Left renal cortex interstitium (tissue), 4 donors: ENCODE measurements at places on chromosomes 16 and 17. TPM values are rescaled to one million over a fixed set of nuclear protein-coding genes. Genes with fewer than 3 reads are reported as not detected.

DNA sequence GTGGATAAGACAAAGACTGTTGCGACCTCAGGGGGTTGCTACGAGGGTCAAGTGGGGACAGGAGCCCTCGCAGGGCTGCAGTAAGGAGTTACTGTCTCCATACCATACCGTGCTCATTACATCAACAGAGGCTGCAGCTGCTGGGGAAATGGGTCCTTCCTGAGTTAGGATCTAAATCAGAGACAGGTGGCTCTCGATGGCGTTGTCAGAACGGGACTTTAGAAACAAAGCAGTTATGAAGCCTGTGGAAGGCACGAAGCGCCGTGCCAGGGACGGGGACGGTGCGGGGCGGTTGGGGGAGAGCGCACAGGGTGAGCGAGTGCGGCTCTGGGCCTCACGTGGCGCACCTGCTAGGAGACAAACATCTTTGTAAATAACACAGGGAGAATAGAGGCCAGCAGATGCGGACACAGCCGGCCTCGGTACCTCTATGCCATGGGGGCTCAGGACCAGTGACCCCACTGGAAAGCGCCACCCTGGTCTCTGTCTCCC lies 34.4 kb downstream of the ZCCHC14 start:
- no peak for DNase-seq

Gene CDT1
- polyA plus RNA-seq = 21.5 TPM

Gene CDRT15
- 1.3 TPM for polyA plus RNA-seq

- peak; percentile 90 for DNase-seq
These were observed at the start of the genes ZNF646 and ZNF668 for GRCh38 chr16:31073970-31074813. Gene ZNF646, plus strand, starts transcription at chr16:31074422. Its CDS starts 1,903 bp downstream, at chr16:31076325. Gene ZNF668, minus strand, starts transcription at chr16:31074240. Its CDS starts 9,781 bp downstream, at chr16:31064459.

Gene EXOC3L1
- 7.8 TPM for polyA plus RNA-seq

GRCh38 chr17:5552841-5553240 lies 31.5 kb downstream of the NLRP1 start:
- no peak for DNase-seq

DNA sequence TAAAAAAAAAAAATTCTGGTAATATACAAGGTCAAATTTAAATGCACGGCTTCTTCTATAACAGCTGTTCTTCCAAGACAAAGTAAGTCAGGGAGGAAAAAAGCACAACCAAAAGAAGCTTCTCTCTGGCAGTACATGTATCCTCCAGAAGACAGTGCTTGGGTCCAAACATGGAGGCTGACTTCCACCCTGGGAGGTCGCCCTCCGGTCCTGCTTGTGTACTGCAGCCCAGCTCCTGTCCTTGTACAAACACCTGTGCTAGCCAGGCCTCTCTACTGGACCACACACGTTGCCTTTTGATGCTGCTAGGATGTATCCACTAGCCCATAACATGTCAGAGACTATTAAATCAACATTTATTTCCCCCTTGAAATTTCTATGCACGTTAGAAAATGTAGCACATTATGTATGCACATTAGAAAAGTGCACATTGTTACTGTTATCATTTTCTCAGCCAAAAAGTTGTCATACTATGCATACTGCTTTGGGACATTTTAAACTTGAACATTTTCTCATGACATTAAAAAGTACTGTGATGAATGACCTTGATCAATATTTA lies 21.9 kb downstream of the TEKT3 start:
- no peak for DNase-seq

GRCh38 chr17:44376124-44376523 lies 12.5 kb upstream of the FAM171A2 start:
- no peak for DNase-seq

- DNase-seq = no peak
These were observed 4.0 kb upstream of the RPL38 start for GRCh38 chr17:74199306-74200092.

Gene SLFN5
- polyA plus RNA-seq = 15.1 TPM

GRCh38 chr16:73616166-73616753 lies 568.3 kb upstream of the ZFHX3 start:
- no peak for DNase-seq

DNA sequence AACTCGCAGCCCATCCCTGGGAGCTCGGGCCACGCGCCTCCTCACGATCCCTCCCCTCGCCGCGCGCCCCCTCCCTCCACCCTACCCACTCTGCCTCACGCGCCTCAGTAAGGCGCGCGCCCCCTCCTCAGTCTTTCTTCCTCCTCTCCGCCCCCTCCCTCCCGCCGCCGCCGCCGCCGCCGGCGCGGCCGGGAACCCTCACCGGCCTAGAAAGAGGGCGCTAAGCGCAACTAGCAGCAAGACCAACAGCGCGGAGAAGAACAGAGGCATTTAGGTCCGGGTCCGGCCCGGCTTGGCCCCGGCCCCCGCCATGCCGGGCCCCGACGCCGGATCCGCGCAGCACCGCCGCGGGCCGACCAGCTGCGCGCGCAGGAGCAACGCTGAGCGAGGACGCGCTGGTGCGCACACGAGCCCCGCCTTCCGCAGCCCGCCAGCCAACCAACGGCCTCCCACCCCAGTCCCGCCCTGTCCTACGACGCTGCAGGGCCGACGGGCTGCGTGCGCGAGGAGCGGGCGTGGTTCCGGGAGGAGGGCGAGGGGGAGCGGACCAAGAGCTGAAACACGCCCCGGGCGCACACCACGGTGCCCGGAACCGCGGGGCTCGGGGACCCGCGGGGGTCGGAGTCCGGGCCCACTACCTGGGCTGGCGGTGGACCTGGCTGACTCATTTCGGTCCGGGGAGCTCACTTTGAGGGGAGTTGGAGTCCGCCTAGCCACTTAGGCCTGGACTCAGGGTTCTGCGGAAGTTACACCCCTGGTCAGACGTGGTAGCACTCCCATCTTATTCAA lies at the start of gene BLTP2:
BLTP2 (minus strand) TSS at position 372 of the 789 bp plus-strand sequence; CDS start at position 270, 102 bp downstream.
- peak; percentile 92 for DNase-seq

GRCh38 chr16:75251280-75252048 lies at the start of gene BCAR1:
Gene BCAR1, minus strand, starts transcription at chr16:75251624. Its CDS starts 142 bp downstream, at chr16:75251482.
- DNase-seq = no peak

GRCh38 chr17:56737421-56738161 lies 96.1 kb downstream of the C17orf67 start:
- no peak for DNase-seq

Gene IRX5
- polyA plus RNA-seq = 10.0 TPM

DNA sequence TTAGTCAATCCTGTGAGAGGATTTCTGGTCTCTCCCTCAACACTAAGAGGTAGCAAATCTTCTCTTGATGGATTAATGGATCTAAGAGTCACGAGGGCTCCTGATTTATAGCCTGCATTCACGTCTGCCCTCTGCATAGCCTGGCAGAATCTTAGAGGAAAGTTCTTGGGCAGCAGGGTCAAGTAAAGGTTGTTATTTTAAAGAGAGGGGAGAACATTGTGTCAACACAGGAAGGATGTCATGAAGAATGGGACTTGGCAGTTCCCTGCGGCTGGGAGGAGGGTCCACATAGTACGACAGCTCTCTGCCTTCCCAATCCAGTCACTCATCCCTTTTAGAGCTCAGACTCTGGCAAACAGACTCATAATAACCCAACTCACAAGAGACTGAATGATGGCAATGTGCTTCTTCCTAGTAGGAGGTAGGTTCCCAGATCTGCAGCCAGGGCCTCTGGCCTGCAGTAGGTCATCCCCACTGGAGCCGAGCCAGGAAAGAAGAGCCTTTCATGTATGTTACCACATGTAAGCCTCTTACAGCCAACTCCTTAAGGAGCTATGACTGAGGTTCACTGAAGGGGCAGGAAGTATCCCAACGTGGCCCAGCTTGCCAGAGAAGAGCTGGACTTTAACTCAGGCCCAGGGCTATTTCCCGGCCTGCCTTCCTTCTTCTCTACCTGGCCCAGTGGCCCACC lies 25.4 kb upstream of the RPTOR start:
- DNase-seq = no peak

DNA sequence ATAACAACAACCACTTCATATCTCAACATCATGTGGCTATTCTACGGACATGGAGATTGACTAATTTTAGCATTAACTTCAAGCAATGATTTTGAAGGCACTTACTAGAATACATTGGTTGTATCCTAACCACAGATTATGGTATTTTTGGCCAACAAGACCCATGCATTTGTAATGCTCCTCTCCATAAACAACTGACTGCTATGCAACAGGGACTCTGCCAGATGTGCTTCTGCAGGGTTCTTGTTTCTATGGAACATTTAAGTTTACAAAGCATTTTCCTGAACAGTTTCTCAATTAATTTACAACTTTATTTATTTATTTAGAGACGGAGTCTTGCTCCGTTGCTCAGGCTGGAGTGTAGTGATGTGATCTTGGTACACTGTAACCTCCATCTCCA lies 178.0 kb downstream of the PARN start:
- DNase-seq = no peak

DNA sequence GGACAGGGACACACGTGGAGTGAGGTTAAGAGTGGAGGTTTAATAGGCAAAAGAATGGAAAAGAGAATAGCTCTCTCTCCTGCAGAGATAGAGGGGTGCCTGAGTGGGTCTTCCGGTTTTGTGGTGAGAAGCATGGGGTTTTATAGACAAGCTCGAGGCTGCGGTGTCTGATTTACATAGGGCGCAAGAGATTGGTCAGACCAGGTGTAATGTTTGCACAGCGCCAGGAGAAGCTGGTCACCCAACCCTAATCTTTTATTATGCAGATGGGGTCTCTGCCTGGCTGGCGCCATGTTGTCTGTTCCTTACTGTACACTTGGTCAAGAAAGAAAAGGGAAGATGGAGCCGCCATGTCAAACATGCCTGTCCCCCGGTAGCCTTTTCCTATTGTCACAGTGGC lies 44.5 kb upstream of the MLYCD start:
- DNase-seq = no peak

DNA sequence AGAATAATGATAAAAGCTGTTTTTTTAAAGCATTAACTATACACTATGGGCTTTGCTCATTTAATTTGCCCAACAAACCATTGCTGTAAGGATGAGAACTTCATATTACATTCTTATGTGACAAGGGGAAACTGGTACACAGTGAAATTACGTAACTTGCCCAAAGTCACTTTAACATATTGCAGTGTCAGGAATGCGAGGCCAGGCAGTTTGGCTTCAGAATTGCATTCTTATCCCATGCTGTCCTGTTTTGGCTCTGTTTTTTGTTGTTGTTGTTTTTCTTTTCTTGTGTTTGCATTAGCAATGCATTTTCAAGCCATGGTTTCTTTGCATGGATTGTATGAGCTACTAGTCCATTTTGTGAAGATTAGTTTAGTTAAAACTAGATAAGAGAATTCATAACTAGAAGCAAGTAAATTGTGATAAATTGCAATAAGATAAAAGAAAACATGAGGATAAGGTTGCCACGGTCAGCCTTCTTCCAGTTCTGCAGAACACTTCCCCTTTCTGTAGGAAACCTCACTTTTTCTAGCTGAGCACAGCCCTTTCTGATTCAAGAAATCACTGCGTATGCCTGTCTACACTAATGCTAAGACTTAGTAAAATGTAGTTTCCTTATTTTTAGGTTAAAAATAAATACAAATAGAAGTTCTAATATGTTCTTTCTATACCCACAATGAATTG lies 221.3 kb upstream of the KCNJ16 start:
- no peak for DNase-seq

GRCh38 chr16:84065536-84066132 lies 23.0 kb upstream of the SLC38A8 start:
- no peak for DNase-seq

Gene TM4SF5
- 2.0 TPM for polyA plus RNA-seq

DNA sequence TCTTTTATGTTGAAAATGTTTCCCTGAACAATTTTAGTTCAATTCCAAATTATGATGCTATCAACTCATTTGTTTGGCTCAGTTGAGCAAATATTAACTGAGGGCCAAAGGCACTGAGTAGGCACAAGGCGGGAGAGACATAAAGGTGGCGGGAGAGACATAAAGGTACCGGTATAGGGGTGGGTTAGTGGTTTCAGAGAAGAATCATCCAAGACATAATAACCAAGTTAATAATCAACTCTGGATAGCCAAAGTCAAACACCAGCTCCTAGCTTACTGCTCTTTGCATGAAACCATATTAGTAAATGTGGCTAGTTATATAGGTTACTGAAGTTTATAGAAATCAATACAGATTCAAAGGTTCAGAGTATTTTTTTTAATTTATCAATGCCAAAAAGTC lies 91.7 kb downstream of the RPGRIP1L start:
- DNase-seq = no peak

Gene CLEC18A
- 91.8 TPM for polyA plus RNA-seq

Gene MYO15B
- polyA plus RNA-seq = 91.3 TPM

- no peak for DNase-seq
These were observed 756 bp upstream of the MVP start for GRCh38 chr16:29819506-29819905.

DNA sequence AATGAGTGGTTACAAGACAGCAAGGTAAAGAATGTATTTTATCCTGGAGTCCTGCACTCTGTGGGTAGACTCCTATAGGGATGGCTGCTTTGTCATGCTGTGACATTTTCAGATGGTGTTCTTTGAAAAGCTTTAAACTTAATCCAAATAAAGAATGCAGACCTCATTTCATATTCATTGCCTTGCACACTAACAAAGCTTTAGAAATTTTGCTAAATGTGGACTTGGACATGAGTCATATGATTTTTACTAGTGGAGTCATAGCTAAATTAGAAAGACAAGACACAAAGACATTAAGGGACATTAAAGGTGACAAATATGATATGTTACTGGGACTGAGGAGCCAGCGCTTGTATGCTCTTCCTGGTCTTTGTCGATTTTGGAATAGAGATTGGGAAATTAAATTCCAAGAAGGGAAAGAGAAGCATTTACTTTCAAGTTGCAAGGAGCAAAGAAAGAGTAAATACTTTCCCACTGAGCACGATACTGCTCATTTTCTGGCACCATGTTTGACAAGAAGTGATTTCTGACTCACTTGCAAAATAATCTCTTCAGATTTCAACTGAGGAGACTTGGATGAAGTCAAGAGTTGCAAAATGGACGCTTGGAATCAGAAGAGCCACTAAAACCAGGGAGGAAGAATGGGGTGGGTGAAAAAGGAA lies 152.9 kb upstream of the MYOCD start:
- no peak for DNase-seq

DNA sequence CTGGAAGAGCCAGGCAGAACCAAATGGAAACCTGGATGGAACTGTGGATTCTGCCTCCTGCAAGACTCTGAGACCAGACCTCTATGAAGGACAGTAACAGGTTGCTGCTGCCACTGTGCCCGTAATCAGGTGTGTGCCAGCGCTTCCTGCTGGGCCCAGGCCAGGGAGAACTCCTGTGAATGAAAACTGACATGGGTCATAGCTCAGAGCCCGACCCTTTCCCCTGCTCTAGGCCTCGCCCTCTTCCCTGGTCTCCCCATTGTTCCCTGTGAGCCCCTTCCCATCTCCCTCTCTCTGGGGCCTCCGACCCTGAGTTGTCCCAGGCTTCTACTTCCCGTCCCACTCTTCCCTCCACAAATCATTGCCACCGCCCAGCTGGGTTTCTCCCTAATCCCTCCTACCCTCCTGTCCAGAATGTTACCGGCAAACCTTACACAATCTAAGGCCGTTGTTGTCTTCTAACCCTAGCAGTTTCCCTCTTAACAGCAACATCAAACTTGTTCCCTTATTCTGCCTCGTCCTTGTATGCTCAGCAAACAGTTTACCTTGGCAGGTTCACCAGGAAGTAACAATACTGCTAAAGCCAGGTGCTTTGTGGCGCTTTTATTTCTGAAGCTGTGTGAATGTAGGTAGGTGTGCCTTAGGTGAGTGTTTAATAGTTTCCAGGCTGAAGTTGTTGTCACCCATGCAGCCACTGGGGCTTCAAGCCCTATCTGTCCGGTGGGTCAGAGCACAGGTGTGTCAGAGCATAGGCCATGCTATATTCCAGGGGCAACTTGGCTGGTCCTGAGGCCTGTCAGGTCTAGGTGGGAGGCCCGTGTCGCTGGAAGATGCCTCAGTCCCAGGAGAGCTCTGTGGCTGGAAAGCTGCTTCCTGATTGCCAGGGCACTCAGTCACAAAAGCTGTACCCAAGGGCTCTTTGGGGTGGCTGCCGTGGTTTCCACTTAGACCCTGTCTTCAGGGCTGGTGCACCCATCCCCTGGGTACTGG lies 32.0 kb downstream of the SMPD3 start:
- no peak for DNase-seq

- no peak for DNase-seq
These were observed 197.3 kb downstream of the ANKFN1 start for GRCh38 chr17:56350592-56350991.
